Retinal pigment epithelial cell (primary cell): ENCODE measurements at places on chromosomes 4 and X.

DNA sequence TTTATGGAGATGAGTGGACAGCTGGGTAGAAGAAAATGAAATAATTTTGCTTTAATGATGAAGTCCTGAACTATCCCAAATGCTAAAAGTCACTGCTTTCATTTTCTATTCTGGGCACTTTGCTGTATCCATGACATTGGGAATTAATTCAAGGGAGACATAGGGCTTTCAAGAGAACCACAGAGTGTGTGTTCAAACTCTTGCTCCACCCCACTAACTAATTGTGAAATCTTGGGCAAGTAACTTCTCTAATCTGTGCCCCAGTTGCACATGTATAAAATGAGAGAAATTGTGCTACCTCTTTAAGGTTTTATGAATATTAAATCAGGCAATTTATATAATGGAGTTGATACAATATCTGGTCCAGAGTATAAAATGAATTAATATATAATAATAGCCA is 1422.0 kb downstream of the ADGRL3 start:
- DNase-seq: no peak

GRCh38 chrX:39337451-39337850 is 536.2 kb downstream of the MID1IP1 start:
- DNase-seq: no peak

DNA sequence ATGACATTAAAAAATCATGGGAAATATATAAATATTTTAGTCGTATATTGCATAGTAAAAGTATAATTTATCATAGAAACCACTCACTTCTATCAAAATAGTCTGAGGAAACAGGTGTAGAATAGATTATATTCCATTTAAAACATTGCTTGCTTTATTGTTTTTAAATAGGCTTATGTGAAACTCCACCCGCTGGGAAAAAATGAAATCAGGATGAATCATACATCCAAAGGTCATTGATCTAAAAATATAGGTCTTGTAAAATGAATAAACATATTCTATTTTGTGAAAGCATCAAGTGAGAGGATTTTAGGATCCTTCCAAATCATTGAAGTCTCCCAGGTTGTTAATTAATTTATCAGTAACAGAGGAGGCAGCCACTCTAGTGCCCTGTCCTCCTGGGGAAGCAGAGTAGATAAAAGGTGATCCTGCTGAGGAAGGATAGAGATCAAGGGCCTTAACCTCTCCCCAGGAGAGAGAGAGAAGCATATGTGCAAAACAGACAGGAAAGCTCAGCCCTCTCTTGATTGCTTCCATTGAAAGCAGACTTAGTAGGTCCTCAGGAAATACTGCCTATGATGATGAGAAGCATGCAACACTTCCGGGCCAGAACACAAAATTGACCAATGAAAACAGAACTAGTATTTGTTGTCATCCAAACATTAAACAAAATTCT is 96.8 kb upstream of the MAP9 start:
- no peak for DNase-seq

- DNase-seq: no peak
These were observed 129.7 kb upstream of the FTHL17 start for GRCh38 chrX:31201503-31201902.
